ENCODE measurements at places on chromosomes 6 and 20.
A peak's percentile ranks its signal among the peaks of the same experiment; 100 is the strongest.

DNA sequence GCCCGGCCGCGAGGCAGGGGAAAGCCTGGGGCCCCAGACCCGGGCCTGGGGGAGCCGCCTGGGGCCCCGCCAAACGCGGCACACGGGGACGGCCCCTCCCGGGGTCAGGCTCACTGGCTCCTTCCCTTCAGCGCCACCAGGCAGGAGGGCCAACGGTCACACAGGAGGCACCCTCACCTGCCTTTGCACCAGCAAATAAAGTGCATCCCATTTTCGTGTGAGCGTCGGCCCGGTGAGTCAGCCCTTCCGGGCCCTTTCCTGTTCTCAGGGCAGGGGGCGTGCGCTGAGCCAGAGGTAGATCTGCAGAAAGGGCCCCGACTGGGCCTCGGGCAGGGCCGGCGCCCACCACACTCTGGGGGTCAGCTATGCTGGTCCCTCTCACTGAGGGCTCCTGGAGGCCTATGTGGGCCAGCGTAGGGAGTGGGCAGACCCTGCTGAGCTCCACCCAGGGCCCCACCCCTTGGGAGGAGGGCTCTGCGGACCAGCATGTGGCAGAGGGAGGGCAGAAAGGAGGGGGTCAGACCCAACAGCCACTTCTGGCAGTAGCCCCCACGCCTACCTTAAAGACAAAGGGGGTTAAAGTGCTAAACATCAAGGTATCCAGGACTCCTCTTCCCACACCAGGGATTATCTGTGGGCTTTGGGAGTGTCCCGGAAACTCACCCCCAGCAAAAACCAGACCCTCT, 931 bp upstream of the UCKL1 start:
- peak; percentile 80 for DNase-seq

GRCh38 chr20:22814471-22815205, 220.5 kb upstream of the SSTR4 start:
- no peak for DNase-seq

- DNase-seq: peak; percentile 73
Measured at GRCh38 chr6:160520043-160520904, 143.8 kb downstream of the LPA start.

DNA sequence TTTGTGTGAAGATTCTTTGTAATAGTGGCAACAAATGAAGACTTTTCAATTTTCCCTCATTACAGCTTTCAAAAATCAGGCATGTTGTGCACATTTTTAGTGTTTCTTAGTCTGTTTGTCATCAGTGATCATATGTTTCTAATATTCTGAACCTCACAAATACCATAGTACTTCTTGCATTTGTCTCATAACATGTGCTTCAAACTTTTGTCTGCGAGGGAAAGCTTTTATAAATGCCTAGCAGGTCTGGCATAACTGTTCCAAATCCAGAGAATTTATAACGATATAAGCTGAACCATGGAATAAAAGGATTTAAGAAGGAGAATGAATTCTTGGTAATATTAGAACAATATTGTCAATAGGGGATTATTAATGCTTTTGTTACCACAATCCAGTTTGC, 670.2 kb downstream of the RFPL4B start:
- DNase-seq: no peak

GRCh38 chr20:57930351-57930750, 220.5 kb upstream of the PMEPA1 start:
- no peak for DNase-seq

DNA sequence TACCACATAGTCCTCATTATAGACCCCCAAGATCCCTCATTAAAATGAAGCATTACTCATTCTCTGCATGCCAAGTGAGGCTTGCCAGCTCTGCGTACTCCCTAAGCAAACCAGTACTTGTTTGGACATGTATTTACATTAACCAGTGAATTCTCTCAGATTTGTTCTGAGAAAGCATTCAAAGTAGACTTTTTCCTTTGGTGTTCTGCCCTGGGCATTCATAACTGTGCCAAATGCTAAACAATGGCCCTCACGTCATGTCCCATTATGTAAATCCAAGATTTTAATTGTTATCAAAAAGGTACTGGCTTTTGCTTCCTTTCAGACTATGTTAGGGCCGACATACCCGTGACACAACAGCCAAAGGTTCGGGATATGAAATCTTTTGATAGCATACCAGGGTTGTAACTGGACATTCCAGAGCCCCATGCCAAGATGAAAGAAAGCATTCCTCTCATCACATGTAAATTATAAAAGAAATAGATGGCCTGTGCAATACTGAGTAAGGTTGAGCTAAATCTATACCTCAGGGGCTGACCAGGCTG, 164.2 kb downstream of the ADAT2 start:
- no peak for DNase-seq

GRCh38 chr6:134247231-134247833, 70.6 kb downstream of the SGK1 start:
- no peak for DNase-seq

- DNase-seq: no peak
Measured at GRCh38 chr6:162029873-162030576, 697.5 kb downstream of the PRKN start.

- DNase-seq: no peak
Measured at GRCh38 chr20:51218603-51219002, 195.7 kb upstream of the KCNG1 start.

- DNase-seq: no peak
Measured at GRCh38 chr20:41081276-41081814, 52.7 kb downstream of the TOP1 start.

- no peak for DNase-seq
Measured at GRCh38 chr6:93219447-93219846, 199.9 kb downstream of the EPHA7 start.

DNA sequence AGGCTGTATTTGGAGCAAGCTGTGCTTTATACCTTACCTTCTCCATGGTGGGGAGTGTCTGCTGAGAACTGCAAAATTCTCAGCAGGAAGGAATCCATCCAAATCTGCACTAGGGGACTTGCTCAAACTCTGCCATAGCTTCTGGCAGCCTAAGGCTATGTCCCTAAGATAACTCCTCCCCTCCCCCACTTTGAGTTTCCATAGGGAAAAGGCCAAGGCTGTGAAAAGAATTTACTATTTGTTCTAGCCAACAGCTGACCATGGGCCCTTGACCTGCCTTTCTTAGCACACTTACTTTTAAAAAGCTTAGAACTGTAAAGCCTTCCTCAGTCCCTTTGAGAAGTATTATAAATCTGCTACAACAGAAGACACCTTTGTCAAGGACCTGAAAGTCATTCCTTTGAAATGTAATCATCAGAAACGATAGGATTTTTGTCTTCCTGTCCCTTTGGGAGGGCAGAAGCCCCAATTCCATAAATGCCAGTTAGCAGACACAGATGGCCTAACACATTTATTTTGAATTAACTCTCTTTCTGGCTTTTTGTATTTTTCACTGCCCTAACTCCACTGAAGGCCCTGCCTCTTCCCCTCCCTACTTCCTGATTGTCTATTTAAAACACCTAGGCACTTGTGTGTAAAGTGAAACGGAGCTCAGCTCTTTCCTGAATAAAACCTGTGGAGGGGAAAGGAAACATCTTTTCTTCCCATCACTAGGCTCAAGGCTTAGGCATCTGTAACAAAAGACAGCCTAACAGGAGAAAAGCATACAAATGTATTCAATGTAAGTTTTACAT, 157.1 kb downstream of the AKAP7 start:
- DNase-seq: no peak

- no peak for DNase-seq
Measured at GRCh38 chr6:121855521-121855920, 420.1 kb downstream of the GJA1 start.

DNA sequence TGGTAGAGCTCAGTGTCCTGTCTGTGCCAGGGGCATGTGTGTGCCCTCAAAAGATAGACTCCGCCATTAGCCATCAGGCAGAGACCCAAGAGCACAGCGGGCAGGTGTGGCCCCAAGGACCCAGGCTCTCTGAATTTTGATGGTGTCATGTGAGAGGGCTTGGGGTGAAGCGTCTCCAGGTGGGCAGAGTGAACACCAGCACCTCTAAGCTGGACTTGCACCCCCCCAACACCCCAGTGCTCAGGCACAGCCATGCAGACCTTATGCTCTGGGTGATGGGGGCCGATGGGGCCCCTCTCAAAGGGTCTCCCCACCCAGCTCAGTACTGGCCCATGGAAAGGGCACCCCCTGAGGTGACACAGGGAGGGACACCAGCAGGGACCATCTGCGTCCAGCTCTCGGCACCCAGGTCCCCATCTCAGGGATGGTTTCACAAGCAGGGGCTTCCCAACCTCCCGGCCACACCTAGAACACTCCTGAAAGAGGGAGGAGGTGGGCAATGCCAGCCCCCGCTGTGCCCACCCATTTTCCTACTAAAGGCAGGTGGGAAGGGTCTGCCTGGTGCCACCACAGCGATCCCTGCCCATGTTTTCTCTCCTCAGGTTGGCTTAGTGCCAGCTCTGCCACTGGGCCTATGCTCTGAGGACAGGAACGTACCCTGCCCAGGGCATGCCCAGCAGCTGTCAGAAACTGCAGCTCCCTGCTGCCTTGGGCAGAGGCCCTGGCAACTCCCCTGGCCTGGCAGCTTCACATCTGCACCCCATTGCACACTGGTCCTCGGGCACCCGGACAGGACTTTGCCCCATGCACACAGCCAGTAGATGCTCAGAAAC, 3.5 kb downstream of the CST7 start:
- DNase-seq: no peak

DNA sequence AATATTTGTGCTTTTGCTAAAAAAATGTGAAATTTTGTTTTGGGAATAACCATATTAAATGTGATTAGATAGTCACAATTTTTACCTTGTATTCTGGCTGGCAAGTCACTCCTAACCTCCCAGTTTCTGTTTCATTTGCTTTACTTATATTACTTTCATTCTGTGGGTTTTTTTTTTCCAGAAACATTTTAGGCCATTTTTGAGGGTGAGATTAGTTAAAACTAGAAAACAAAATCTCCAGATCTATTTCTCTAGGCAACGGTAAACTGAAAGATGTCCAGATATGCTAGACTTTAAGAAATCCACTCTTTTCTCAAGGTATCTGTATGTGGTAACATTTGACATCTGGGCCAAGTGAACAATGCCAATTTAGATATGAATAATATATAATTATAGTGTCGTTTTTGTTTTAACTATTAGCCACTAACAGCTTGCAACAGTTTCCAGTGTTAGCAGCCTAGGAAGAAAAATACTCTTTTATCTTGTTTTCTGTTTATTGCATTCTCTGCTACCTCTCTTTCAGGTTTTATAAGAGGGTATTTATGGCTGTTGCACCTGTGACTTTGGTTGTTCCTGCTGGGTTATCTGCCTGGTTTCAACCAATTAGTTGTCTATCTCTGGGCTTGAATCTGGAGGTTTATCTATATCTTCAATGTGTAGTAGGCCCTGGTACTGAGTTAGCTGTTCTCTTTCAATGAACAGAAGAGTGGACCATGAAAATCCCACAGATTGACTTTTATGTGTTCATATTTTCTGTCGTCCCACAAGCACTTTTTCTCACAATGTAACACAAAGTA, 260.9 kb downstream of the NKAIN2 start:
- no peak for DNase-seq

DNA sequence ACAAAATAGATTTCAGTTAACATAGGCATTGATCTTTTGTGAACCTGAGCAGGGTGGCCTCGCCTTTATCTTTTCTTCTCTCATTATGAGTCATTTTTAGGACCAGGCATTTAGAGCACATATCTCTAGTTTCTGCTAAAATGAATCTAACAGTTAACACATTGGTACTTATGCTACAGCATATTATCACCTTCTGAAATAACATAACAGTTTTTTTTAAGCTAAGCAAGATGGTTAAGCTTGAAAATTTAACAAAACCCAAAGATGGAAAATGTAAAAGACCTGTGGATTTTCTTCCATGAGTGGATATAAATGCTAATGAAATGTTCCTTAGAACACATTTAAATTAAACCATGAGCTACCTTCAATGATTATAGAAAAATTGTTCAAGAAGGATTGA, 487.1 kb upstream of the RNF217 start:
- DNase-seq: no peak

- peak; percentile 9 for DNase-seq
Measured at GRCh38 chr6:55174211-55175026, at the start of gene HCRTR2. Gene HCRTR2 (plus strand): TSS chr6:55174515. CDS start chr6:55174588, 73 bp downstream.

DNA sequence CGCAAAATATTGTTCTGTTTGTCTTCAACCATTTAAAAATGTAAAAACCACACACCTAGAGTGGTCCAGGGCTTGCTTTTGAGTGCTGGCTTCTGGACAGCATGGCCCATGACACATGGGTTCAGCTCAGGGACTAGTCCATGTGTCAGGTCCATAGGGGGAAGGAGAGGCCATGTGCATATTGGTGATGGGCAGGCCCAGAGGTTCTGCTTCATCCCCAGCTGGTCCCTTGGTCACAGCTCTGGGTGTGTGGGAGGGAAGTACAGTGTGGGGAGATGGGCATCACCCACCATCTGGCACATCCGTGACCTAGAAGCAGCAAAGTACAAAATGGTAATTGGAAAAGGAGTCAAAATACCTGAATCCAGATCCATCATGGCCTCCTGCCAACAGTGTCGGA, 50.7 kb downstream of the STK35 start:
- no peak for DNase-seq

GRCh38 chr6:89007209-89008000, 44.0 kb upstream of the RNGTT start:
- no peak for DNase-seq

DNA sequence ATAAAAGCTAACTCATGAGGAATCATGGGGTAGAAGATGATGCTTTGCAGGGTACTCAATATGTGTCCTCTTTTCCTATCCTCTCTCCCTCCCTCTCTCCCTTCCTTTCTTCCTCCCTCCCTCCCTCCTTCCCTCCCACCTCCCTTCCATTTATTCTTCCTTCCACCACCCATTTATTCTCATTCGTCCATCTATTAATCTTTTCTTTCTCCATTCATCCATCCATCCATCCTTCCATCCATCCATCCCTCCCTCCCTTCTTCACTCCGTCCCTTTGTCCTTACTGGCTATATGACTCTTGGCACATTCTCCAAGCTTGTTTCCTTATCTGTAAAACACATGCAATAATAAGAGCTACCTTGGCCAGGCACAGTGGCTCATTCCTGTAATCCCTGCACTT, 40.9 kb downstream of the ARHGAP40 start:
- DNase-seq: no peak

DNA sequence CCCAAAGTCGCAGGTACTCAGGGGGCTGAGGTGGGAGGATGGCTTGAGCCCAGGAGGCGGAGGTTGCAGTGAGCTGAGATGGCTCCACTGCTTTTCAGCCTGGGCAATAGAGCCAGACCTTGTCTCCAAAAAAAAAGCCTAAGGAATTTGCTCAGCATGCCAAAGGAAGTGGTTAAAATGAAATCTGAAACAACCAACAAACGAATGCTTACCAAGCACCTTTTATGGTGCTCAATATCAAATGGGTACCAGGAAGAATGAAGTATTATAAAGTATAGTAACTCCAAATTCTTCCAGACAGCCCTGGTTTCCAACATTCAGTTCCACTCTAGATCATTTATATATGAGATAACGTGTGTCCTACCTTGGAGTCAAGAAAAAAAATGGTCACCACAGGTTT, 14.0 kb downstream of the GMDS start:
- DNase-seq: peak; percentile 25

DNA sequence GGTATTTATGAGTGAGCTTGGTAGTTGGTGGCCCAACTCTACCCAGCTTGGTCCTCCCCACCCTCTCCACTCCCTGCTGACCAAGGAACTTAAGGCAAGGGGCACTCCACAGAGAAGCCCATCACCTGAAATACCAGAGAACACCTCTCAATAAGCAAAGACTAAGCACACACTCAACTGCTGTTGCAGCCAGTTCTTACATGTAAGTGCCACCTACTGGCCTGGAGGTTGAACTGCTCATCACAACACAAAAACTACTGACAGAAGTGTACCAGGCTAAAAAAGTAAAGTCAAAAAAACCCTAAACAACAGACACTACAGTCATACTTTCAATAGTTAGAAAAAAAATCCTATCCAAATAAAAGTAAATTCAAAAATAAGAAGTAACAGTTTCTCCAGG, 146.2 kb downstream of the FAM83B start:
- peak; percentile 38 for DNase-seq
